ENCODE measurements at places on chromosomes 3 and 15.

- DNase-seq: peak; percentile 5
Measured at GRCh38 chr3:170502297-170502696, 83.6 kb downstream of the SLC7A14 start.

- no peak for DNase-seq
Measured at GRCh38 chr3:16132190-16132589, 42.3 kb upstream of the GALNT15 start.

- peak; percentile 2 for DNase-seq
Measured at GRCh38 chr3:174023421-174023820, 625.9 kb downstream of the NLGN1 start.

- DNase-seq: no peak
Measured at GRCh38 chr3:74527566-74527965, 86.9 kb downstream of the CNTN3 start.

DNA sequence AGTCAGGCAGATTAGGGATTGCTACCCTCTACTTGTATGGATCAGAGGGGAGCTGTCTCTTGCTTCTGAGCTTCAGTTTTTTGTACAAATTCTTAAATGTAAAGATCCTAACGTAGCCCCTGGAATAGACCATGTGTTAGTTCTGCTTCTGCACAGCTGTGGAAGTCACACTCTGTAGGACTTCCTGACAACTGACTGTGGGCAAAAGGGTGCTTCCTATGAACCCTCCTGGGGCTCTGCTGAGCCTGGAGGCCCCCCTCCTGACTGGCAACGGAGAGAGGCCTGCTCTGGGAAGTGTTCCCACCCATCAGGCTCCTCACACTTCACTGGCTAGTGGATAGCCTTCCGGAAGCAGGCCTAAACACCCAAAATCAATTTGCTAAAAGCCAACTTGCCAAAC lies 131.0 kb downstream of the RPLP1 start:
- no peak for DNase-seq

GRCh38 chr15:70093070-70093469 lies 4.6 kb downstream of the TLE3 start:
- DNase-seq: no peak

GRCh38 chr3:163562625-163563024 lies 1515.7 kb downstream of the SI start:
- DNase-seq: no peak

GRCh38 chr3:133973249-133973980 lies 56.3 kb downstream of the SLCO2A1 start:
- no peak for DNase-seq

- DNase-seq: no peak
Measured at GRCh38 chr3:154844863-154845262, 235.3 kb upstream of the MME start.

GRCh38 chr15:51874751-51875644 lies 45.5 kb downstream of the TMOD3 start:
- DNase-seq: peak; percentile 58

DNA sequence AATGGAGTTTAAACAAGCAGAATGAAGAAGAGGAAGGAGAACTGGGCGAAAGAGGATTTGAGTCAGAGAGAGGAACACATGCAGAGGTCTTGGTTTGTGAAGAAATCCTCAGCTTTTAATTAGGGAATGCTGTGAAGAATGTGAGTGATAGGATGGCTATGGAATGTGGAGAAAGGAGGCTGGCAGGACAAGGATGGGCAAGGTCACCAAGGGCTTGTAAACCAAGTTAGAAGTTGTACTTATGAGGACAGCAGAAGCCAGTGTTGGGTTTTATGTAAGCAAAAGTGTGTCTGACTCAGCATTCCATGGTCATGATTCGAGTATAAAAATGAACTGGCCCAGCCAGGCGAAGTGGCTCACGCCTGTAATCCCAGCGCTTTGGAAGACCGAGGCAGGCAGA lies 60.0 kb upstream of the IL12A start:
- no peak for DNase-seq

DNA sequence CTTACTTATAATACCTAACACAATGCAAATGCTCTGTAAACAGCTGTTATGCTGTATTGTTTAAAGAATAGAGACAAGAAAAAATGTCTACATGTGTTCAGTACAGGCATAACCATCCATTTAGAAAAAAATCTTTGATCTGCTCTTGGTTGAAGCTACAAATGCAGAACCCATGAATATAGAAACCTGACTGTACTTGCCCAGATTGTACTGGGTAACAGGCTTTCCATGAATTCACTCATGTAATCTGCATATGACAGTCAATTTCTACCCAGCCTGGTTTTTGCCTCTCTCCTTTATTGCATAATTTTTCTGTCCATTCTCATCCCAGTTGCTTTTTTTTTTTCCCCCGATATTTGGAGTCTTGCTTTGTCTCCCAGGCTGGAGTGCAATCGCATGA lies 62.6 kb upstream of the ETV5 start:
- DNase-seq: no peak

- DNase-seq: peak; percentile 70
Measured at GRCh38 chr3:36494461-36495109, 114.3 kb downstream of the STAC start.

DNA sequence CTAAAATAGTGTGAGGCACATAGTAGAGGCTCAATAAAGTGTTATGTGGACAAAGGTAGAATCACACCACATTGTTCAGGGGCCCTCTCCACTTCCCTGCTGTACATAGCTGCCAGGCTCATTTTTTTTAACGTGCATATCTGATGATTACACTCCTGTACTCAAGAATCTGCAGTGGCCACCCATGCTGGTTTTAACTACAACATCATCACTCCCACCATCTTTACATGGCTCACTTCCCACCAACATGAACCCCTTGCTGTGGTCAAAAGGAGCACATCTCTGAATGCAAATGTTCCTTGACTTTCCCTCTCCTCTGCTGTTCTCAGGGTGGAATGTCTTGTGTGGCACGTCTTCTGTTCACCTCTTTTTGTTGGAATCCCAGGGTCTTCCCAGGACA lies 76.7 kb downstream of the FEM1B start:
- DNase-seq: no peak

- DNase-seq: no peak
Measured at GRCh38 chr15:62147551-62147950, 17.5 kb downstream of the C2CD4B start.

- DNase-seq: no peak
Measured at GRCh38 chr3:130935761-130936492, 42.0 kb downstream of the ATP2C1 start.

GRCh38 chr3:49806850-49807249 lies 3.8 kb downstream of the INKA1 start:
- DNase-seq: no peak

DNA sequence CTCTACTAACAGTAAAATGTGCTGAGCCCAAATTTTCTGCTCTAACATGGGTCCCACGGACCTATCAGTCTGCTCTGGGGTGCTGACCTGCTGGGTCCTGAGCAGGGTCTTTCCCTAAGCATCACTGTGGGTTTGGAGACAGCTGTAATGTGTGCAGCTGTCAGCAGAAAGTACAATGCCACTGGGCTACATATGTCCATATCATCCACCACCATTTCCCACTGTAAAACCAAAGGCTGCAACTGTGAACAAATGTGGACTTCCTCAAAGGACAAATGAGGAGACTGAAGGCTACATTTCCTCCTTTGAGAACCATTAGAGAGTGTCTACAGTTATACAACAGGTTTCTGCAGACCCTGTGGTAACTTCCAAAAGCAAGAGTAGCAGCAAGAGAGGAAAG lies 33.8 kb upstream of the IP6K2 start:
- no peak for DNase-seq

- no peak for DNase-seq
Measured at GRCh38 chr3:42501321-42501680, 1.1 kb upstream of the VIPR1 start.

GRCh38 chr3:104291878-104292277 lies 1074.8 kb upstream of the ALCAM start:
- DNase-seq: no peak

- peak; percentile 73 for DNase-seq
Measured at GRCh38 chr3:4983739-4984510, 4.7 kb downstream of the BHLHE40 start.

DNA sequence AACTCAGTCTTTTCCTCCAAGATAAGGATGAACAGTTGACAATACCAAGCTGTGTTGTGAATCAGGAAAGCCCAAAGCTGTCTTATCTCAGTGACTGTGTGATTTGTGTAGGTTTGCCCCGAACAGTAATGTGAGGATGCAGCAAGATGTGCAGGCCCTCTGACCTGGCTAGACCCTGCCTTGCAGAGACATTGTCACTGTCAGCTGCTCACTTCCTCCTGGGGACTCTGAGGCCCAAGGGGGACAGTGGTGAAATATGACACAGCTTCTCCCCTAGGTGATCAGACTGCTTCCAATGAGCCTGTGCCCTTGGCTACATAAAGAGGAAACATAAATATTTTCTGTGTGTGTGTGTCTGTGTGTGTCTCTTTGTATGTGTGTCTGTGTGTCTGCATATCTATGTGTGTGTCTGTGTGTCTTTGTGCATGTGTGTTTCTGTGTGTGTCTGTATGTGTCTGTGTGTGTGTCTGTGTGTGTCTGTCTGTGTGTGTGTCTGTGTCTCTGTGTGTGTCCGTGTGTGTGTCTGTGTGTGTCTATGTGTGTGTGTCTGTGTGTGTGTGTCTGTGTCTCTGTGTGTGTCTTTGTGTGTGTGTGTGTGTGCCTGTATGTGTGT lies 21.7 kb downstream of the LRRK1 start:
- DNase-seq: no peak

- DNase-seq: no peak
Measured at GRCh38 chr3:106678657-106679390, 698.4 kb upstream of the CCDC54 start.

DNA sequence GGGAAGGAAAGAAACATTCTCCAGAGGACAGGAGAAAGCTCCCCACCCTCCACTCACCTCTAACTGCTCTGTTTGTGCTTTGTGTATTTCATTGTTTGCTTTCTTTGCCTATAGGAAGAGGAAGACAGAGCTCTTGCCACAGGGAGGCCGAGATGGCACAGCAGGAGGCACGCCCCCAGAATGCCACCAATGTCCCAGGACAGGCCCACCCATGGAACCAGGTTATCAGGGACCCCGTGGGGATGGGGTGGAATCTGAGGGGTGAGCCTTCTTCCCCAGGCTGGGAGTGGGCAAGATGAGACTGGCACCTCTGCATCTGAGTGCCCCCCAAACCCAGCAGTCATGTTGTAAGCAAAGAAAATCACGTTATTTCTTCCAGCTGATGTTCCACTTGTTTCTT lies 155.8 kb downstream of the TBC1D2B start:
- no peak for DNase-seq

DNA sequence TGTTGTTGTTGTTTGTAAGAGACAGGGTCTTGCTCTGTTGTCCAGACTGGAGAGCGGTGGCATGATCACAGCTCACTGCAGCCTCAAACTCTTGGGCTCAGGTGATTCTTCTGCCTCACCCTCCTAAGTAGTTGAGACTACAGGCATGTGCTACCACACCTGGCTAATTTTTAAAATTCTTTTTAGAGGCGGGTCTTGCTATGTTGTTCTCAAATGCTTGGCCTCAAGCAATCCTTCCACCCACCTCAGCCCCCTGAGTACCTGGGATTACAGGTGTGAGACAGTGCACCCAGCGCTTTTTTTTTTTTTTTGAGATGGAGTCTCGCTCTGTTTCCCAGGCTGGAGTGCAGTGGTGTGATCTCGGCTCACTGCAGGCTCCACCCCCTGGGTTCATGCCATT lies 46.7 kb downstream of the TMOD3 start:
- no peak for DNase-seq

- peak; percentile 22 for DNase-seq
Measured at GRCh38 chr3:41103200-41103599, 96.1 kb upstream of the CTNNB1 start.

Data from tongue (tissue), 3 donors.